Adrenal gland (tissue), 19 donors: ENCODE measurements at places on chromosomes 6 and 20. TPM values are rescaled to one million over a fixed set of nuclear protein-coding genes. Genes with fewer than 3 reads are reported as not detected.

The SLC32A1 gene
- total RNA-seq = not detected

DNA sequence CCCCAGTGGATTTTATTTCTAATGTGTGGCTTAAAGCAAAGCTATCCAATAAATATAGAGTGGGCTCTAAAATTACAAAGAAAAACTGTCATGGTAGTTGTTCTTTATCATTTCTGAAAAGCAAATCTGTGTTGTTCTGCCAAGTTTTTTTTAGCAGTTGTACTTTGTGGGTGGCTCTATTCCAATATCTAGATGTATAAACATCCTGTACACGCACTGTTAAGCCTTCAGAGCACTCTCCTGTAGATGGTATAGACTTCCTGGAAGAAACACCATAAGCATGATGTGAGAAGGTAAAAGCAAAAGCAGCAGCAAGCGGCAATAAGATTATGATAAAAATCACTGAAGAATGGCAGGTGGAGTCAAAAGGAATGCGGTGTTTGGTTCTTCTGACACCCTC lies 21.5 kb upstream of the TMEM30A start:
- H3K27me3 ChIP-seq = no peaks in the 10 kb centered on the region
- no peaks in the 10 kb centered on the region for H3K4me1 ChIP-seq
- no peak for DNase-seq

GRCh38 chr20:20549704-20550103 lies 162.7 kb downstream of the RALGAPA2 start:
- H3K4me1 ChIP-seq = no peaks in the 10 kb centered on the region
- no peaks in the 10 kb centered on the region for H3K27me3 ChIP-seq
- H3K4me3 ChIP-seq = no peak overlapping the region

DNA sequence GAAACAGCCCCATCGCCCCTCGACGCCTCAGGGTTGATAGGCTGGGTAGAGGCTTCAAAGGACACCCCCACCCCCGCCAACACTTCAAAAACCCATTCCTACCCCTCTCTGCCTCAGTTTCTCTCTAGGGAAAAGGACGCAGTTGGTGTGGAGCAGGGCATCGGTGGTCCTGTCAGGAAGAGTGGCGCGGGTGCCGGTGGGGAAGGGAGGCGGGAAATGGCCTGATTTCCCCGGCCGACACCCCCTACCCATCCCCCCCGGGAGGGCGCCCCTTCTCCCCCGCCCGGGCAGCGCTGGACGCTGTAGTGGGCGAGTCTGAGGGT lies 367 bp downstream of the NRSN2 start:
- H3K4me3 ChIP-seq = peak overlapping the region; percentile 9
- no peaks in the 10 kb centered on the region for H3K4me1 ChIP-seq
- H3K27ac ChIP-seq = peak overlapping the region; percentile 79
- no peaks in the 10 kb centered on the region for H3K27me3 ChIP-seq
- peaks cover 18% of the 10 kb centered on the region for H3K36me3 ChIP-seq

The MCHR2 gene
- total RNA-seq = not detected

DNA sequence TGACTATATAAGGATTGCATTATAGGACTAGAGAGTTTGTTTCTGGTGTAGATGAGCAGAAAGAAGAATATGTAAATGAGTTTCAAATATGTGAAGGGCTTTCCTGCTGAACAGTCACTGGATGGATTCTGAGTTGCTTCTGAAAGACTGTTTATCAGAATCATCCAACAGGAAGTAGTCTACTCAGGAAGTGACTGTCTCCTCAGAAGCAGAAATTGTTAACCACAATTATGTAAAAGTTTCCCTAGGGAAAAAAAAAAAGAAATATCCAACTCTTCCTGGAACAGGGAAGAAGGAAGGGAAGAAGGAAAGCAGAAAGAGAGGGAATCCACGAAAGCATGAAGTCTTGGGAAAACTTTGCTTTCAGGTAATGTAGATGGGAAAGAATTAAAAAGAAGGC lies 138.9 kb downstream of the TENT5A start:
- no peaks in the 10 kb centered on the region for H3K4me1 ChIP-seq
- no peak overlapping the region for H3K4me3 ChIP-seq
- no peaks in the 10 kb centered on the region for H3K27me3 ChIP-seq
- no peak overlapping the region for H3K27ac ChIP-seq

The BMP2 gene
- total RNA-seq = 1.6 TPM

- H3K4me3 ChIP-seq = no peak overlapping the region
- H3K36me3 ChIP-seq = no peaks in the 10 kb centered on the region
- DNase-seq = peak; percentile 72
- no peaks in the 10 kb centered on the region for H3K27me3 ChIP-seq
- H3K27ac ChIP-seq = no peak overlapping the region
These were observed 79.0 kb downstream of the SAMD3 start for GRCh38 chr6:130143709-130144108.

The PAK5 gene
- 4.9 TPM for total RNA-seq

The HECA gene
- 25.2 TPM for total RNA-seq

DNA sequence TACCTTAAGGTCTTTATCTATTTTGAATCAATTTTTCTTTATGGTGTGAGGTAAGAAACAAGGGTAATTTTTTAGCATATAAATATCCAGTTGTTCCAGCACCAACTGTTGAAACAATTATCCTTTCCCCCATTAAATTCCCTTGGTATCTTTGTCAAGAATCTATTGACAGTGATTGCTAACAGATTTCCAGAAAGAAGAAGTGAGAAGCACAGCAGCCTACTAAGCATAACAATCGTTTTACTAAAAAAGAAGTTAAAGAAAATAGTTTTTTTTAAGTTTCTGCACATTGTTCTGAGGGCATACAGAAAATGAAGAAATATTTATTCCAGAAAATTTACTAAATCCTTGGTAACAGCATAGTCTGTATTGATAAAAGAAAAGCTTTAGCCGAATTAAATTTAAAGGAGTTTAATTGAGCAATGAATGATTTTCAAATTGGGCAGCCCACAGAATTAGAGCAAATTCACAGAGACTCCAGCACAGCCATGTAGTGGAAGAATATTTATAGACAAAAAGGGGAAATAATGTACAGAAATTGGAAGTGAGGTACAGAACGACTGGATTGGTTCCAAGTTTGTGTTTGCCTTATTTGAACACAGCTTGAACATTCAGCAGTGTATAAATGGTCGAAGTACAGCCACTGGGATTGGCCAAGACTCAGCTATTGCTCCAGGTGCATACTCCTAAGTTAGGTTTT lies 97.9 kb upstream of the UST start:
- no peak for DNase-seq
- H3K36me3 ChIP-seq = no peaks in the 10 kb centered on the region
- no peak overlapping the region for H3K4me3 ChIP-seq
- no peaks in the 10 kb centered on the region for H3K4me1 ChIP-seq

DNA sequence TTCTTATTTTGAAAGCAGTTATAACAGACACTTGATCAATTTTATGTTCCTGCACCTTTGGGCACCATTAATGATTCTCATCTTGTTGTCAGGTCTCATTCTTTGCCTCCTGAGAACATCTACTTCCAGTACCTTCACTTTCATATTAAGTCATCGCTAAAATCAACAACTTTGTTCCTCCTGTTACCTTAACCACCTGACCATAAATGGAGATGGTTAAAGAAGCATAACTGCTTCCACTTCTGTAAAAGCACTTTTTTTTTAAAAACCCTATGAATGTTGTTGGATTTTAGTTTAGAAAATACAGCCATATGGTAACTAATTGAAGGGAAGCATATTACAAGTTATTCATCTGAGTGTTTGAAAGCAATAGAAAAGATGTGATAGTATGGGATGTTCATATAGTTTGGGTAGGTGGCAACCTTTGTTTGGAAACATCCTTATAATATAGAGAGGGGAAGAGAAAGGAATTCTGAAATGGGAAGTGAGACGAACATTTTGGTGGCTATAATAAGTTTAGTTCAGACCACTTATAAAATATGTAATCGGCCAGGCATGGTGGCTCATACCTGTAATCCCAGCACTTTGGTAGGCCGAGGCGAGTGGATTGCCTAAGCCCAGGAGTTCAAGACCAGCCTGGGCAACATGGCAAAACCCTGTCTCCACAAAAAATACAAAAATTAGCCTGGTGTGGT lies 53.9 kb downstream of the AFG1L start:
- no peaks in the 10 kb centered on the region for H3K36me3 ChIP-seq
- H3K4me3 ChIP-seq = no peak overlapping the region
- no peaks in the 10 kb centered on the region for H3K4me1 ChIP-seq
- H3K27ac ChIP-seq = no peak overlapping the region
- DNase-seq = no peak
- no peaks in the 10 kb centered on the region for H3K27me3 ChIP-seq

The ZNF391 gene
- 5.7 TPM for total RNA-seq

DNA sequence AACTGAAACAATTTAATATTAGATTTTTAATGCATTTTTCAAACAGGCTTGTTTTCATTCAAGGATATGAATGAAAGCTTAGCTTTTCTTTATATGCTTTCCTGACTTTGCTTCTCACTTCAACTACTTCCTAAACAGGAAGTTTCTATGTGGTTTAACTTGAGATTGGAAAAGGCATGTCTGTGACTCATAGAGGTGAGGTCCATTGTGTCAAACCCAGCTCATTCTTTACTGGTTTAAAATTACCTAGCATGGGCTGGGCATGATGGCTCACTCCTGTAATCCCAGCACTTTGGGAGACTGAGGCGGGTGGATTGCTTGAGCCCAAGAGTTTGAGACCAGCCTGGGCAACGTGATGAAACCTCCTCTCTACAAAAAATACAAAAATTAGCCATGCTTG lies 34.4 kb downstream of the EFHC1 start:
- H3K4me3 ChIP-seq = no peak overlapping the region
- H3K27me3 ChIP-seq = no peaks in the 10 kb centered on the region
- DNase-seq = no peak
- no peaks in the 10 kb centered on the region for H3K36me3 ChIP-seq
- H3K27ac ChIP-seq = no peak overlapping the region

DNA sequence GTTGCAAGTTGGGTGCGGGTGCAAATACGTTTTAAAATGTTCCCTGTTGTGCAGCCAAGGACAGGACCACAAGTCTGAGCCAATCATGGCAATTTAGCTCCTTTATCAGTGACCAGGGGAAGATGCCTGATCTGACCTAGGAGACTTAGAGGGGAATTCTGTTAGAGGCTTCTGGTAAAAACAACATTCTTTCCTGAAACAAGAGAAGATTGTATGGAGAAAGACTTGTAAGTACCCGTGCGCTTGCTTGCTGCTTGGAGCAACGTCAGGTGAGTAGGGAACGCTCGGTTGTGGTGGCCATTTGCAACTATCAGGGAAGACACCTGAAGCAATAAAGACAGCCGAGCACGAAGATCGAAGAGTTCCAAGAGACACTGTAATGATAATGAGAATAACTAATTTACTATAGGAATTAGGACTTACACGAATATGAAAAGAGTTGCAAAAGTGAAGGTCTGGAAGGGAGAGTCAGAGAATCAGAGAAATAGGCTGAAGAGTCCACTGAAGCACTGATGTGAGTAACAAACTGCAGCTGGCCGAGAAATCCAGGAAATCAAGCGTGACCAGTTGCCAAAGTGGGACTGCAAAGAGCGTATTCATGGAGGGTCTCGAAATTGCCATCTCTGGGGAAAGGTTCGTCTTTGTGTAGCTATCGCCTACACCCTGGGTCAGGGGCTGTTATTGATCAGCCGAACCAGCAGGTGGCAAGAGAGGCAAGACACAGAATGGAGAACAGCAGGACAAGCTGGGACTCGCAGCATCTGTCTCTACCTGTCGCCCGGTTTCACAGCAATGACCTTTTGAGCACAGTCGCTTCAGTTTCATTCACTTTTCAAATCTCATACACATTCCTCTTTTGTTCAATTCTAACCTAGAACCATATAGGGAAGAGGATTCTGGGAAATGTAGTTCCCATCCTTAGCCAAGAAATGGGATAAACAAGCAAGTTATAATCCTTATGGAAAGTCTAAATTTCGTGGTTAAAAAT lies 26.1 kb downstream of the LOC128125822 start:
- no peak overlapping the region for H3K27ac ChIP-seq
- no peaks in the 10 kb centered on the region for H3K36me3 ChIP-seq
- H3K4me3 ChIP-seq = no peak overlapping the region
- DNase-seq = peak; percentile 84
- H3K27me3 ChIP-seq = no peaks in the 10 kb centered on the region

DNA sequence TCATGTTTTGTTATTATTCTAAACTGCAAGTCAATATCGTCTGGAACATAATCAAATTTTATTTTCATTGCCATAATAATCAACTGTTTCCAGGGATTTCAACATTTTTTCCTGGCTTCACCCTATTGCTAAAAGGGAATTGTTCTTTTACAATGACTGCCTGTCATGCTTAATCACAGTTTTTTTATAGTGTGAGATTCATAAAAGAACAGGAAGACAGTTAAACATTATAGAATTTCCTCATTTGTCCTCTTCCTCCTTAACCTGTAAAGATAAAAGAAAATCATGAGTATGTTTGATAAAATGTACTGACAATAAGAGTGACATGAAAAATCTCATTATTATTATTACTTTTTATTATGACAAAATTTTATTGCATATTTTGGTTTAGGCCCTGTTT lies 73.3 kb upstream of the CENPW start:
- no peak overlapping the region for H3K27ac ChIP-seq
- no peaks in the 10 kb centered on the region for H3K4me1 ChIP-seq
- no peaks in the 10 kb centered on the region for H3K27me3 ChIP-seq
- no peak overlapping the region for H3K4me3 ChIP-seq
- no peaks in the 10 kb centered on the region for H3K36me3 ChIP-seq

DNA sequence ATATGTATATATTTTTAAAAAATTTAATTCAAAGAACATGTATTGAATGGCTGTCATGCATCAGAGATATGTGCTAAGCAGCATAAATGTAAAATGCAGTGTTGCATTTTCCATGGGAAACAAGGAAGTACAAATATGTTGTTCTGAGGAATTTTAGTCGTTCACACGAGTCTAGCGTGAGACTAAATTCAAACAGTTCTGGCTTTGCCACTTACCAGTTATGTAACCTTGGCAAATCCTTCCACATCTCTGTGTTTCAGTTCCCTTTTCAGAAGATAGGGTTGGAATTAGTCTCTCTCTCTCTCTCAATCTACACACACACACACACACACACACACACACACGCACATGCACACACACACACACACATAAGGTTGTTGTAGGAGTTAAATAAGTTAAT lies 305.4 kb downstream of the UTRN start:
- DNase-seq = no peak
- H3K4me1 ChIP-seq = no peaks in the 10 kb centered on the region
- no peaks in the 10 kb centered on the region for H3K27me3 ChIP-seq
- H3K27ac ChIP-seq = no peak overlapping the region

DNA sequence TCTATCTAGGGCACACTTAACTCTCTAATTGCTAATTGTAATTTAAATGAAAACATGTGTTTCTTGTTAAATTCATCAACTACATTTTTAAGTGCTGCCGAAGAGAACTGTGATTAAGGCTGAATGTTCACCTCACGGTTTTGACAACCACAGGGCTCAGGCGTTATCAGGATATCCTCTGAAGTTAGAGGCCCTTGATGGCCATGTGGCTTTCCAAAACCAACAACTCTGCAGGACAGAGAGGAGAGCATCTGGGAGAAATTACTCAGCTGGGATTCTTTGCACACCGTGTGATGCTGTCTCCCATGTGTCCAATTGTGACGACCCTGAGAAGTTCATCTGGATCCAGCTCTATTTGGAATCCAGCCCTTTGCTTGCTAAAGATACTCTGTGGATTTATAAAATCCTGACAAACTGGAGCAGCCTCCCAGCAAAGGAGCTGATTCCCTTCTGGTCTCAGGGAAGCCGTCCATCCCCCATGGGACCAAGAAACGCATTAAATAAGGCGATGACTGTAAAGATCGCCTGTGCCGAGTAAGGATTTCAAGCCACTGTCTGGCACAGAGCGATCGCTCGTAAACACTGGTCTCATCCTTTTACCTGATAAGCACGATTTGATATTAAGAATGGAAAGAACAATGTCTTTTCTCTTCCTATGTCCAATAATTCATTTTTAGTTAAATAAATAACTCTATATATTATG lies 401.1 kb downstream of the CD83 start:
- no peak overlapping the region for H3K27ac ChIP-seq
- DNase-seq = no peak
- H3K4me1 ChIP-seq = no peaks in the 10 kb centered on the region
- H3K36me3 ChIP-seq = no peaks in the 10 kb centered on the region

GRCh38 chr20:29744071-29744470 lies 1513.4 kb upstream of the DEFB115 start:
- no peak for DNase-seq
- H3K27me3 ChIP-seq = no peaks in the 10 kb centered on the region
- H3K4me1 ChIP-seq = no peaks in the 10 kb centered on the region
